Activated CD4-positive, alpha-beta T cell treated with anti-CD3 and anti-CD28 coated beads, Interleukin-2, amount 10 ng/mL, durations not matched to agents 24 days and 14 days (primary cell): ENCODE measurements at places on chromosomes 13 and 19. TPM values are rescaled to one million over a fixed set of nuclear protein-coding genes. Genes with fewer than 3 reads are reported as not detected.

Gene ADAMTS10
- 2.4 and 2.5 TPM in 2 replicates for total RNA-seq

- H3K27ac ChIP-seq, result no peak overlapping the region
- no peak for DNase-seq
- H3K27me3 ChIP-seq, result no peaks in the 10 kb centered on the region
- peaks cover 12% of the 10 kb centered on the region for H3K4me1 ChIP-seq
- peaks cover 77% of the 10 kb centered on the region for H3K36me3 ChIP-seq
- H3K4me3 ChIP-seq, result no peak overlapping the region
Measured at GRCh38 chr19:6826281-6826920, 53.9 kb downstream of the VAV1 start.

DNA sequence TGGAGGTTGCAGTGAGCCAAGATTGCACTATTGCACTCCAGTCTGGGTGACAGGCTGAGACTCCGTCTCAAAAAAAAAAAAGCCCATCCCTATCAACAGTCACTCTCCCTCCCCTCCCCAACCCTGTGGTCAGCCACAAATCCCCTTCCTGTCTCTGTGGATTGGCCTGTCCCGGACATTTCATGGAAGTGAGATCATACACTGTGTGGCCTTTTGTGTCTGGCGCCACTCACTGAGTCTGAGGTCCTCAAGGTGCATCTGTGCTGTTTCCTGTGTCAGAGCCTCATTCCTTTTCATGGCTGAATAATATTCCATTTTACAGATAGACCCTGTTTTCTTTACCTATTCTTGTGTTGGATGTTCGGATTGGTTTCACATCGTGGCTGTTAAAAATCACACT, 149.5 kb downstream of the PTPRS start:
- DNase-seq, result no peak
- H3K27ac ChIP-seq, result no peak overlapping the region
- H3K4me3 ChIP-seq, result no peak overlapping the region
- no peaks in the 10 kb centered on the region for H3K4me1 ChIP-seq

Gene APOC1
- total RNA-seq, result 1.8 and 2.1 TPM in 2 replicates

- no peak overlapping the region for H3K27ac ChIP-seq
- DNase-seq, result no peak
- no peaks in the 10 kb centered on the region for H3K4me1 ChIP-seq
Measured at GRCh38 chr13:89610331-89610730, 1737.2 kb upstream of the MIR17HG start.

- no peaks in the 10 kb centered on the region for H3K4me1 ChIP-seq
- no peak overlapping the region for H3K27ac ChIP-seq
- no peak overlapping the region for H3K4me3 ChIP-seq
- no peaks in the 10 kb centered on the region for H3K27me3 ChIP-seq
Measured at GRCh38 chr19:13398780-13399726, 107.2 kb downstream of the CACNA1A start.

DNA sequence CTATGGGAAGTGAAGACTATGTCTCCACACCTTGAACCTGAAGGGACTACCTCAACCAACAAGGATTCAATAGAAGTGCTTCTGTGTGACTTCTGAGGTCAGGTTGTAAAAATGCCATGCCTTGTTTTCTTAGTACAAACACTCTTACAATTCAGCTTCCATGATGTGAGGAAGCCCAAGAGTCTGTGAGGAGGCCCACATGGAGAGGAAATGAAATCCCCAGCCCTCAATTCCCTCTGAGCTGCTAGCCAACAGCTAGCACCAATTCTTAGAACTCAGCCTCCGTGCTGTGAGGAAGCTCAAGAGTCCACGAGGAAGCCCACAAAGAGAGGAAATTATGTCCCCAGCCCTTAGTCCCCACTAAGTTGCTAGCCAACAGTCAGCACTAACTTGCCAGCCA, 12.6 kb upstream of the LMTK3 start:
- H3K36me3 ChIP-seq, result no peaks in the 10 kb centered on the region
- H3K27me3 ChIP-seq, result no peaks in the 10 kb centered on the region
- H3K4me3 ChIP-seq, result no peak overlapping the region

DNA sequence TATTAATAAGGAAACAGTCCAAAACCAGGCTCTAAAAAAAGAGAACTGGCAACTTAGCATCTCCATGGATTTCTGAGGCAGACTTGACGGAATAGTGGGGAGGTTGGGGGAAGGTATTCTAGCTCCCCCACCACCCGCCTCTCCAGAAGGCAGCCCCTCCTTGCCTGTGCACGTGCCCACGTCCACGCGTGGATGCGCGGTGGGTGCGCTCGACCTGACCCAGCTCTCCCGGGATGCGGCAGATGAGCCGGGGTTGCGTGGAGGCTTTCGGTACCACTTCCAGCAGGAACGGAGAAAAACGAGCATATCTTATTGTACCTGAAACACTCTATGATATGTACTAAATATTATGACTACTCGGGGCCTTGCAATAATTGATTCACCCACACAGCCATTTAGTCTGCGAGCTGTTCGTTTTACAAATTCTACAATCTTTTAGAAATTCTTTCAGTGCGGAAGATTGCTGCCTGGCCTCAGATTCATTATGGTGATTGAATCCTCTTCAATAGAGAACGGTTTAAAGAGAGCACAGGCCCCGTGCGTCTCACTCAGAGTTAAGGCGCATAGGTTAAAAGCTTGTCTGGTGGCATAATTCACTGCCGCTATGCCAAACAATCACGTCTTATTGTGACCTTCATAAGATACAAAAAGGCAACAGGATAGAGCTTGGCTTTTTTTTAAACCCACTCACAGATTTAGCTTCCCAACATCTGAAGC, 117.9 kb downstream of the URI1 start:
- H3K4me3 ChIP-seq, result no peak overlapping the region
- no peaks in the 10 kb centered on the region for H3K4me1 ChIP-seq
- H3K36me3 ChIP-seq, result no peaks in the 10 kb centered on the region
- H3K27ac ChIP-seq, result no peak overlapping the region
- no peak for DNase-seq

DNA sequence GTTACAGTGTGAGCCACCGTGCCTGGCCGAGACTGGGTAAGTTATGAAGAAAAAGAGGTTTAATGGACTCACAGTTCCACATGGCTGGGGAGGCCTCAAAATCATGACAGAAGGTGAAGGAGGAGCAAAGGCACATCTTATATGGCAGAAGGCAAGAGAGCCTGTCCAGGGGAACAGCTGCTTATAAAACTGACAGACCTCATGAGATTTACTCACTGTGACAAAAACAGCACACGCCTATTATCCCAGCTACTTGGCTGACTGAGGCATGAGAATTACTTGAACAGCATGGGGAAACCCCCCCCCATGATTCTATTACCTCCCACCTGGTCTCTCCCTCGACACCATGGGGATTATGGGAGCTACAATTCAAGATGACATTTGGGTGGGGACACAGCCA, 23.4 kb upstream of the ZNF561 start:
- DNase-seq, result no peak
- peaks cover 2% of the 10 kb centered on the region for H3K4me1 ChIP-seq

Gene LINGO3
- total RNA-seq, result 0.09 and 0.26 TPM in 2 replicates

Gene METTL21C
- total RNA-seq, result not detected in 2 replicates

Gene SPC24
- total RNA-seq, result 33.1 and 33.8 TPM in 2 replicates

GRCh38 chr19:48970923-48971395, 5.8 kb downstream of the FTL start:
- peak; percentile 94 for DNase-seq
- H3K27ac ChIP-seq, result peak overlapping the region; percentile 36
- H3K4me1 ChIP-seq, result peaks cover 20% of the 10 kb centered on the region
- H3K36me3 ChIP-seq, result peaks cover 40% of the 10 kb centered on the region

DNA sequence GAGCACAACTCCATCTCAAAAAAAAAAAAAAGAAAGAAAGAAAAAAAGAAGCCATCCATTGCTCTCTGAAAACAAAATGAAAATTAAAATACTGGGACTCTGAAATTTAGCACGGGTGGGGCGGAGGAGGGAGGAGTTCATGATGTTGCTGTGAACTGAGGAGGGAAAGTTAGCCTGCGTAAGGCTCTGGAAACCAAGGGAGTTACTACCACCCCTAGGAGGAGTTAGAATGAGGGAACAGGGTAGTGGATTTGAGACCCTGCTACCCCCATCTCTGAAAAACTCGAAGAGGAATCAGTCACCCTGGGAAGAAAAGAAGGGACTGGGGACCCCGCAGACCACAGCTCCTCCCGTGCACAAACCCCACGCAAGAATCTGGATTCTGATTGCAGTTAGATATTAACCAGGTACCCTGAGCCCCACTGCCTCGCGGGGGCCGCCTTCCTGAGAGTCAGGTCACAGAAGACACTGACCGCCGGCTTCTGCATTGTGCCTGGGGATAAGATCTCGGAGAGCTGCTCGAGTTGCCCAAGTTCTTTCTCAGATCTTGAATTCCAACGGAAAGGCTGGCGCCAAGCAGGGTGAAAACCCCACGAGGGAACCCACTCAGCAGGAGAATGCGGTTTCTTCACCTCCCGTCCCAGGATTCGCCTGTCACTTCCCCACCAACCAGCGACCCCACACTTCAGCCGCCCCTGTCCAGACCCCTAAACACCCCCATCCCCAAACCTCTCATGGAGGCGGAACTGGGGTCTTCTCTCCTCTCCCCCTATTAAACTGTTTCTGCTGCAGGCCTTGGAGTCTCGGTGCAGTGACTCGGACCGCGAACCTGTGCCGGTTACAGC, 870 bp downstream of the ZNF442 start:
- H3K4me1 ChIP-seq, result peaks cover 14% of the 10 kb centered on the region
- peak overlapping the region; percentile 93 for H3K4me3 ChIP-seq
- peak; percentile 58 for DNase-seq
- no peak overlapping the region for H3K27ac ChIP-seq
- H3K27me3 ChIP-seq, result peaks cover 1% of the 10 kb centered on the region

DNA sequence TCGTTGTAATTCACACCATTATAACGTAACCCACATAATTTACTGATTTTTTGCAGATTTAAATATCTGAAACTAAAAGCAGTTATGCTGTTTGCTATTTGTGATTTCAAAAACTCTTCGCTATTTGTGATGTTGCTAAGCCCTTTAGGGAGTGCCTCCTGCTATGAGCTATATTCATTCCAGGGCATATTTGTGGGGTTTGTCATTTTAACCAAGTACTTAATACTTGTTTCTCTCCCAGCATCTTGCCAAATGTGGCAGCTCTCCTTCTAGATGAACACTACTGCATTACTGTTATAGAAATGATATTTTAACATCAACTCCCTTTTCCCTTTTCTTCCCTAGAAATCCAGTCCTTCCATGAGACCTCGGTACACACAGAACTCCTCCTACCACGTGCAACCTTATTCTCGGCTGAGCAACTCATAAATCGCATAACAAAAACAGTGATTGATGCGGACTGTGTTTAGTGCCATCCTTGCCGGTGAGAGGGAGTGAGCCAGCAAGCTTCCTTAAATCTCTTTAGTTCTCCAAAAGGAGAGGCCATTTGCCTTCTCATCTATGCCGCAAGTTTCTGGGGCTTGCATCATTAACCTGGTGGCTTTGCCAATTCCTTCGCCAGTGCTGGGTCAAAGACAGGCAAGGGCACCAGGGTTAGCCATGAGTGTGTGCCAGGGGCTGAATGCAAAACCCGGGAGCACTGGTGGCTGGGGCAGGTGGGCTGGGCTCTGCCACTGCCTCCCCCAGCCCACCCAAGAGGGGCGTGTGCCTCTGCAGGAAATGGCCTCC, 33.4 kb downstream of the RFX2 start:
- H3K4me1 ChIP-seq, result no peaks in the 10 kb centered on the region
- H3K36me3 ChIP-seq, result no peaks in the 10 kb centered on the region
- DNase-seq, result no peak

Gene CLEC11A
- total RNA-seq, result 0.89 and 1.3 TPM in 2 replicates

Gene CPB2
- not detected in 2 replicates for total RNA-seq

DNA sequence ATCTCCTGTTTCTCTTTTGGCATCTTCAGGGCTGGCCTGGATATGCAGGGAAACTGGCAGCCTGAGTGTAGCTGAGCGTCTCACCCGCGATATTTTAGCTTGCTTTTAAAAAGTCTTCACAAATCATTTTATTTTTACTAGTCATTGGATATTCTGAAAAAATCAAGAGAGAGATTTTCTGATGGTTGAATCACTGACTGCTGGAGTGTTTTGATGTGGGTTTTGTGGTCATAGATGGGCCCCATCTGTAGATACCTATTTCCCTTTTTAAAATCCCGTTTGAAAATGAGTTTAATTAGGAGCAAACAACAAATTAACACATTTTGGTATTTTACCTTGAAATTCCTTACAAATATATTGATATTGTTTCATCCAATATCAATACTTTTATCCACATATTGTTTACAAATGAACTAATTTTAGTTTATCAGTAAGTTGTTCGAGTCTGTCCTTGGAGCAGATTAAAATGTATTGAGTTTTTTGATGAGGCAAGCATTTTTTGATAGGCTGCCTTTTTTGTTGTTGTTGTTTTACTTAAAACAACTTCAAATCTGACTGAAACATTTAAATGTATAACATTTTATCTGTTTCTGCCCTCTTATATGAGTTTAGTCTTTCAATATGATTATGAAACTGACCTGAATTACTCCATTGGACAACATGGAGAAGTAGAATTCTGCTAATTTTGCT, 21.5 kb upstream of the OXGR1 start:
- no peak overlapping the region for H3K4me3 ChIP-seq
- no peak for DNase-seq
- H3K4me1 ChIP-seq, result peaks cover 4% of the 10 kb centered on the region

DNA sequence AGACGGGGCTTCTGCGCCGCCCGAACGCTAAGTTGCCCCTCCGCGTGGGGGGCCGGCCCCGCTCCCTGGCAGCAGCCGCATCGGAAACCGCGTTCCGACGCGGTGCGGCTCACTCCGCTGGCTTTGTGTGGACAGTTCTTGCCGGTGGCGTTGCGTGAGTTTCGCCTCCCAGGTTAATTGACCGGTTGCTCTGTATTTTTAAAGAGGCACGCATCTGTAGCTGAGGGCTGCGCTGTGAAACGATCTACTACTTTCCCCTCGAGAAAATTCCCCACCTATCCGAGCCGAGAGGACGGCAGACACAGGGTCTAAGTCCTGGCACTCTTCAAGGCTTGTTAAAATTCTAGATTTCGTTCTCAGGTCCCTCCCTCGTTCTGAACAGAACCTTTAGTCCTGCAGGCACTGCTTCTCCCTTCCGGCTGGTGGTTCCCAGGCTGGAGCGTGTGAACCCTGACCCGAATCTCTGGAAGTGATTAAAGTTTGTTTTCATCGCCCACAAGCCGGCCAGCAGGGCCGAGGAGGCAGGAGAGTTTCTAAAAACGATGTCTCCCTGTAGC, 933 bp downstream of the ARHGEF7 start:
- H3K4me3 ChIP-seq, result peak overlapping the region; percentile 77
- no peak overlapping the region for H3K27ac ChIP-seq
- H3K27me3 ChIP-seq, result peaks cover 78% of the 10 kb centered on the region
- no peaks in the 10 kb centered on the region for H3K36me3 ChIP-seq
- no peak for DNase-seq
- H3K4me1 ChIP-seq, result peaks cover 10% of the 10 kb centered on the region

- H3K27ac ChIP-seq, result peak overlapping the region; percentile 0
- H3K4me1 ChIP-seq, result peaks cover 9% of the 10 kb centered on the region
- peaks cover 21% of the 10 kb centered on the region for H3K36me3 ChIP-seq
- peak; percentile 75 for DNase-seq
Measured at GRCh38 chr13:28707629-28708427, 10.9 kb downstream of the SLC46A3 start.

GRCh38 chr13:50798923-50799322, 44.6 kb downstream of the DLEU7 start:
- no peak overlapping the region for H3K27ac ChIP-seq
- no peaks in the 10 kb centered on the region for H3K36me3 ChIP-seq
- no peak for DNase-seq
- no peak overlapping the region for H3K4me3 ChIP-seq
- peaks cover 18% of the 10 kb centered on the region for H3K4me1 ChIP-seq

Gene CEACAM20
- not detected in 2 replicates for total RNA-seq

GRCh38 chr13:26914624-26915023, 154.0 kb upstream of the GPR12 start:
- DNase-seq, result no peak
- no peak overlapping the region for H3K27ac ChIP-seq
- no peak overlapping the region for H3K4me3 ChIP-seq
- peaks cover 6% of the 10 kb centered on the region for H3K4me1 ChIP-seq
- no peaks in the 10 kb centered on the region for H3K36me3 ChIP-seq
